ENCODE measurements at places on chromosomes 6 and 20. TPM values are rescaled to one million over a fixed set of nuclear protein-coding genes. Genes with fewer than 3 reads are reported as not detected.

DNA sequence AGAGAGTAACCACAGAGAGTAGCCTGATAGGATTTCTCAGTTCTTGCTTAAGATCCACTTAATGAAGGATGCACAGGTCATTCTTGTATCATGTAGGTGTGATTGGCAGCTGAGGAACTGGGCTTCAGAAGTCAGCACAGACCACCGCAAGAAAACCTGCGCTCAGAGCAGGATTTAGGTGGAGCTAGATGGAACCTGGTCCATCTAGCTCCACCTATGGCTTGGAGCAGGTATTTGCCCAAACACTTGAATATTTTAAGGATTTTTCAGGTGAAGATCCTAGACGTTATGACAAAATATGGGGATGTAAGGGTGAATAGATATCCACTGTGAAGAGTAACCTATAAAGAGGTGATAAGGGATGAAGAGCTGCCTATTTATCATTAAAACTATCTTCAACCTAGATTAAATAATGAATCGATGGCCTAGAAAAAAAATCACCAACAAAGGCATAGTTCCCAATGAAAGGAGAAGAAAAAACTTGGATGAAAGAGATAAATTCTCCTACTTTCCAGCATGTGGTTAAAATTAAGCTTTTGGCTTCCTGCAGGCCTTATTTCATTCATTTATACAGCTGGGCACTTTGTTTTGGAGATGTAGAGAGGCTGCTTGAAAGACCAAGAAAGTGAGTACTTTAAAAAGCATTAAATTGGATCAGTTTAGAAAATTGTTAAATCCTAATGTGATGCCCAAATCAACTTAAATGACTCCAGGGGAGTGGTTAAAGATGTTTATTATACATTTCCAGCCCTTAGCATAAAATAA lies 778.4 kb upstream of the GJE1 start:
- no peak for DNase-seq

- DNase-seq: no peak
Observed at GRCh38 chr6:134928151-134928900, 21.6 kb downstream of the ALDH8A1 start.

DNA sequence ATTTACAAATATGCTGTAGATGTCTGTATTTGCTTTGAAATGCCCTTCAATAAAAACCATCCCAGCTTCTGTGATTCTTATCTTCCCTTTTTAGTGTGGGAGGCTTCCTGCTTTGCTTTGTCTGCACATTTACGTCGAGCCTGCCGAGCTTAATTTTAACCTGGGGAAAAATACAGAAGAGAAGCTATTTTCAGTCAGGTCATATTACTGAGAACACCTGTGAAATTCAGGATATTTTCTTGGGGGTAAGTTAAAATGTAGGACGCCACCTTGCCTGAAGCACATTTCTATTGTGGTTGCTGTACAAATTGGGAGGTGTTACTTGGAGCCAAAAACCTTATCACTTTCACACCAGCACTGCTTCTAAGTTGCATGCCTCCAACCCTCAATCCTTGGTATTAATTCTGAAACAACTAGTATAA lies 43.6 kb upstream of the FUCA2 start:
- no peak for DNase-seq

DNA sequence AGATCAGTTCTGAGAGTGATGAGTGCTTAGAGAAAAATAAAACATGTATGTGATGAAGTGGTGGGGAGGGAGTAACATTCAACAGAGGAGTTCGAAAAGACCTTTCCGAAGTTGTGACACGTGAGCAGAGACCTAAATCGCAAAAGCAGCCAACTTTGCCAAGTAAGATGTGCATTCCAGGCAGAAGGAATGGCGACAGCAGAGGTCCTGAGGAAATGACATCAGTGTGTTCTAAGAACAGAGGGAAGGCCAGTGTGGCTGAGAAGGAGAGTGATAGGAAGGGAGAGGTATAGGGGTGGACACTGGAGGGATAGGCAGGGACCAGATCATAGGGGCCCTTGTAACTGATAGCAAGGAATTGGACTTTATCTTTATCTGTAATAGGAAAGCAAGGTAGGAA lies 51.3 kb downstream of the ADAT2 start:
- no peak for DNase-seq

- DNase-seq: peak; percentile 68
Observed at GRCh38 chr6:25138233-25138933, 140.8 kb upstream of the CARMIL1 start.

GRCh38 chr6:47376930-47377329 lies 67.2 kb upstream of the TNFRSF21 start:
- no peak for DNase-seq

DNA sequence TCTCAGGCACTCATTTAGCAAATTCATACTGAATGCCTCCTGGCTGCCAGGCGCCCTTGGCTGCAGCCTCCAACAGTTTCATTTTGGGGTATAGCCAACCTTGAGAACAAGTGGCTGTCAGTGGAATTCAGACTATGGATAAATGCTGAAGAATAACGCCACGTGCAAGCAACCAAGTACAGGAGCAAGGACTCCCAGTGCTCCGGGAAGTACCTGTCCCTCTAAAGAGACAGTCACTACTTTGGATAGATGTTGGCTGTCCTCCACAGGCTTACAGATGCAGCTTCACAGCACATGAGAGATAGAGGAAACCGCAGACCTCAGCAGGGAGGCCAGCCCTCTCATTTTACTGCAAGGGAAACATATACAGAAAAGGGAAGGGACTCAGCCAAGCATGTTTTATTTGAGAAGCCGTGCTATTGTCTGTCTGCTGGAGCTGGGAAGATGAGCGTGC lies 658.2 kb downstream of the PTPRT start:
- peak; percentile 13 for DNase-seq

GRCh38 chr6:138543657-138544056 lies 44.4 kb upstream of the NHSL1 start:
- DNase-seq: no peak

DNA sequence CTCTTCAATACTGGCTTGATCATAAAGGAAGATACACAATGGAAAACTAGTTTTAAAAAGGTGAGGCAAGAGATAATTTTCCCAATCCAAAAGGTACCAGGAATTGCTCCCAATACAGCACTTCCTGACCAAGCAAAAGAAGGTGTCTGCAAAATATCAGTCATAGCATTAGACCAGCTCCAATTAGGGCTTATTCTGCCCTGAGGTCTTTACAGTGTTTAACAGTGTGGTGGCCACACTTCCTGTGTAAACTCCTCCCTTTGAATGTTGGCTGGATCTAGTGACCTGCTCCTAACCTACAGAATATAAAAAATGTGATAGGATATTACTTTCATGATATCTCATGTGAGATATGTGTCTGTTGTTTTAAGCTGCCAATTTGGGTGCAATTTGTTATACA lies 57.1 kb upstream of the BTN3A2 start:
- DNase-seq: no peak

- DNase-seq: no peak
Observed at GRCh38 chr6:145031962-145032361, 703.4 kb downstream of the EPM2A start.

DNA sequence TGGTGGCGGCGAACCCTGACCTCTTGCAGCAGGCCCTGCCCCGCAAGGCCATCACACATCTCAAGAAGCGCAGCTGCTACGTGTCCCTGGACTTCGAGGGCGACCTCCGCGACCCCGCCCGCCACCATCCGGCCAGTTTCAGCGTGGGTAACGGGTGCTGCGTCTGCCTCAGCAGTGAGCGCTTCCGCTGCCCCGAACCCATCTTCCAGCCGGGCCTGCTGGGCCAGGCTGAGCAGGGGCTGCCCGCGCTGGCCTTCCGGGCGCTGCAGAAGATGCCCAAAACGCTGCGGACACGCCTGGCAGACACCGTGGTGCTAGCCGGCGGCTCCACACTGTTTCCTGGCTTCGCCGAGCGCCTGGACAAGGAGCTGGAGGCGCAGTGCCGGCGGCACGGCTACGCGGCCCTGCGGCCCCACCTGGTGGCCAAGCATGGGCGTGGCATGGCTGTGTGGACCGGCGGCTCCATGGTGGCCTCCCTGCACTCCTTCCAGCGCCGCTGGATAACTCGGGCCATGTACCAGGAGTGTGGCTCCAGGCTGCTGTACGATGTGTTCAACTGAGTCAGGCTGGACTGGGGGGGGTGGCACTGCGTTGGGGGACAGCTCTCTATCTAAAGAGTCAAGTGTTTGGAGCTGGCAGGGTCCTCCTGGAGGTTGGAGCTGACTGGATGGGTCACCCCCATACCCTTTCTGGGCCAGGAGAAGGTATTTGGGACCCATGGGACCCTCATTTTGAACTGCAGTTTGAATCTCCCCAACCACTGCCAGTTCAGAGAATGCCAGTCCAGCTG lies 1.1 kb downstream of the ACTL10 start:
- DNase-seq: no peak

DNA sequence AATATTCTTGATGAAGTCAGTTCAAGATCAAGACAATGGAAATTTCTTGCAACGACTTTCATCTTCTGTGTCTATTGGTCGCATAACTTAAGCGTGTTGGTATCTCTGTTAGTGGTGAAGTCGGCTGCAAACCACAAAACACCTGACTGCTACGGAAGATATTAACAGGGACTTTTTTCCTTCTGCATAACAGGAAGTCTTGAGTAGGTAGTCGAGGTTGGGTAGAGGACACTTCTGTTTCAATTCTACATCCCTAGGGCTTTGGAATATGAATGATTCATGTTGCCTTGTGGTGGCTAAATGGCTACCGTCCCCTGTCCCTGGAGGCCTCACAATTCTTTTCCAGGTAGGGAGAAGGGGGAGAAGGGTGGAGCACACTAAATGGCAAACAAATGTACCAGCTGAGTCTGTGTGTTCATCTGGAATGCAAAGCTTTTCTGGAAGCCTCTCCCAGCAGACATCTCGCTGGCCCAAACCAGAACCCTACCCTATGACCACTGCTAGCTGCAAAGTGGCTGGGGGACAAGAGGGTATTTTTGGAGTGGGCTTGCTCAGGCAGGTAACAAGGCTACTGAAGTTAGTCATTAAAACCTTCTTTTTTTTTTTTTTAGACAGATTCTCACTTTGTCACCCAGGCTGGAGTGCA lies 34.6 kb upstream of the NKX2-2 start:
- no peak for DNase-seq

GRCh38 chr6:95648636-95649035 lies 71.3 kb downstream of the MANEA start:
- no peak for DNase-seq

DNA sequence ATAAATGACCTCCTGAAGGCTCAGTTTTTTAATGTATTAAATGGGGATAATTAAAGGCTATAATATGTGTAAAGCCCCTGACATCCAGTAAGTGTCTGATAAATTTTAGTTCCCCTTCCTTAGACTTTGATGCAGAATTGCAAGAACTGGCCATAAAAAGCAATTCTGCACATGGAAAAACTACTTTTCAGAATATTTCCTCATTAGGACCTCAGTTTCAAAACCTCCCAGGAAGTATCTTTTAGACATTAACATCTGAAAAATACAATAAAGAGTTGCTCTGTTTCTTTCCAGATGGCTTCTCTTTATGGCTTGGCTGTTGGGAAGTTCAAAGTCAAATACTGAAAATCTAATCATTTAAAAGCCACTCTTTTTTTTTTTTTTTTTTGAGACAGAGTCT lies 106.3 kb upstream of the ZNF217 start:
- no peak for DNase-seq

- DNase-seq: no peak
Observed at GRCh38 chr20:9285617-9286016, 216.7 kb downstream of the PLCB4 start.

- DNase-seq: no peak
Observed at GRCh38 chr20:32078791-32079190, 26.7 kb downstream of the HCK start.

- DNase-seq: no peak
Observed at GRCh38 chr6:14804785-14805210, 441.1 kb upstream of the JARID2 start.

DNA sequence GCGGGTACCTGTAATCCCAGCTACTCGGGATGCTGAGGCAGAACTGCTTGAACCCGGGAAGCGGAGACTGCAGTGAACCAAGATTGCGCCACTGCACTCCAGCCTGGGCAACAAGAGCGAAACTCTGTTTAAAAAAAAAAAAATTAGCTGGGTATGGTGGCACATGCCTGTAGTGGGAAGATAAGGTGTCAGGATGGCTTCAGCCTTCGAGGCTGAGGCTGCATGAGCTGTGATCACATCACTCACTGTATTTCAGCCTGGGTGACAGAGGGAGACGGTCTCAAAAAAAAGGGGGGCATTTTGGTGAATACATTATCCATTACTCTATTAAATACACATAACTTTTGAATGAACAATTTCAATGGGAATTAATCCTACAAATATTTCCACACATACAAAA lies 32.4 kb downstream of the SNX3 start:
- DNase-seq: no peak

GRCh38 chr6:100078509-100078908 lies 84.5 kb upstream of the MCHR2 start:
- DNase-seq: no peak

DNA sequence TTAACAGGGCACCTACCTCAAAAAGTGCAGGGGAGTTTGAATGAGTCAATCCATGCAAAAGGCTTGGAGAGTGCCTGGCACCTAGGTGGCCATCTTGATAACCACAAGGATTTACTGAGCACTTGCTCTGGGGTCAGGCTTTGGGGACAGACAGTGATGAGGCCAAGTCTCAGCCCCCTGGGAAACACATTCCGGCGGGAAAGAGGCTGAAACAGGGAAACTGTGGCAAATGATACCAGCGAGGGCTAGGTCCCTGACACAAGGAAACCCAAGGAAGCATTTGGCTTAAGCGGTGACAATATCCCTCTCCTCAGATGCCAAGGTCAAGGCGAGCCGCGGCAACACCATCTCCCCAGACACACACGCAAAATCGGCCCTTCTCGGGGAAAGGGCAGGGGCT lies 527 bp upstream of the DOK5 start:
- no peak for DNase-seq

GRCh38 chr20:53550280-53551187 lies 43.1 kb downstream of the ZNF217 start:
- DNase-seq: no peak

Gene CAP2
- polyA plus RNA-seq: 203 TPM

Gene MEP1A
- polyA plus RNA-seq: not detected

Gene RIPPLY2
- polyA plus RNA-seq: not detected

Gene NKX2-2
- 0.13 TPM for polyA plus RNA-seq

Gene PTGIS
- 22.2 TPM for polyA plus RNA-seq

Gene TAGAP
- polyA plus RNA-seq: 1.0 TPM

Gene SYTL3
- 9.5 TPM for polyA plus RNA-seq

Gene SAPCD1
- 3.0 TPM for polyA plus RNA-seq

Gene WFDC10B
- polyA plus RNA-seq: not detected

Gene EXOC2
- 27.0 TPM for polyA plus RNA-seq

Gene CST5
- polyA plus RNA-seq: not detected

Gene PDYN
- not detected for polyA plus RNA-seq

Gene TRIM15
- not detected for polyA plus RNA-seq
